ENCODE measurements at places on chromosomes 12 and 14.
A peak's percentile ranks its signal among the peaks of the same experiment; 100 is the strongest.

- no peaks in the 10 kb centered on the region for H3K36me3 ChIP-seq
- H3K4me1 ChIP-seq: no peaks in the 10 kb centered on the region
- peaks cover 2% of the 10 kb centered on the region for H3K27me3 ChIP-seq
- no peak overlapping the region for H3K4me3 ChIP-seq
- DNase-seq: no peak
- H3K27ac ChIP-seq: no peak overlapping the region
These were observed 233.3 kb upstream of the FOXN3 start for GRCh38 chr14:89650077-89650978.

DNA sequence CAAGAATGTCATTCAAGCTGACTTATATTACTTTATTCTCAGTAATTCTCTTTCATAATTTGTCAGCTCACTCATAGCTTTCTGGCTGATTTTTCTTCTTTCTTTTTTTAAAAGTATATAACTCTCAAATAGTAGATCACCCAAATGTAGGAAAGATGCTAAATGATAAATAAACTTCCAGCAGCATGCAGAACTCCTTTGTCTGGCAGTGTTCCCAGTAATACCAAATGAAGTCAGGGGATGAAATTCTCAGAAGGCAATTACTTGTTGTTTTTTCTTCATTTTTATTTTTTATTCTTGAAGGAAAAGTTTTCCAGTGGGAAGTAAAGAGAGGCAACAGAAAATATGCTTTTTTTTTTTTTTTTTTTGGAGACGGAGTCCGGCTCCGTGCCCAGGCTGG is 133.3 kb upstream of the SLCO1C1 start:
- H3K36me3 ChIP-seq: no peaks in the 10 kb centered on the region
- no peaks in the 10 kb centered on the region for H3K27me3 ChIP-seq
- H3K4me3 ChIP-seq: no peak overlapping the region
- DNase-seq: no peak
- no peaks in the 10 kb centered on the region for H3K4me1 ChIP-seq
- H3K27ac ChIP-seq: no peak overlapping the region

DNA sequence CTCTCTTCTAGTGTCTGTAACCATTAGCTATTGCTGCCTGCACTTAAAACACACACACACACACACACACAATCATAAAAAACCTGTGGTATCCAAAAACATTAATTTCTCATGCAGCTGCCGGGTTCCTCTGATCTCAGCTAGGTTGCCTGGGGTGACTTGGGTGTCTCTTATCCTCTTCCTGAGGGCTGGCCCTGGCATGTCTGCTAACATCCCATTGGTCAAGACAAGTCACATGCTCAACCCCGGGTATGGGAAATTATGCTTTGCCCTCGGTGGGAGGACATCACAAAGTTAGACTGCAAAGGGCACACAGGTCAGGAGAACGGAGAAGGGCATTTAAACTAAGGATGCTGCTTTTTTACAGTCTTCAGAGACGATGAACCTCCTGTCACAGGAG is 55.7 kb downstream of the TRPV4 start:
- H3K36me3 ChIP-seq: peaks cover 7% of the 10 kb centered on the region
- H3K27ac ChIP-seq: peak overlapping the region; percentile 81
- H3K4me1 ChIP-seq: peaks cover 7% of the 10 kb centered on the region

DNA sequence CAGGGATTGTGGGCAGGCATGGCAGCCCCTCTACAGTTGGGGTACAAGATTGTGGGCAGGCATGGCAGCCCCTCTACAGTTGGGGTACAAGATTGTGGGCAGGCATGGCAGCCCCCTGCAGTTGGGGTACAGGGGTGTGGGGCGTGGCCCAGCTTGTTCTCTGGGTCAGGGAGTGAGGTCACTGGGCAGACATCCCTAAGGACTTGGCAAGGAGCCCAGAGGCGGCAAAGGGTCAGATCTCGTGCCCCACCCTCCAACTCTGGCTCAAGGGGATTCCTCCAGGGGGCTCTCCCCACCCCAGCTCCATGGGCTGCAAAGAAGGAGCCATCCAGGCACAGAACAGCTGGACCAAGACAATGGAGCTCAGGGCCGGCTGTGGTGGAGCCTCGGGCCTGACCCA is 25.8 kb upstream of the NUDT14 start:
- H3K4me3 ChIP-seq: no peak overlapping the region
- no peak for DNase-seq
- H3K27ac ChIP-seq: no peak overlapping the region
- peaks cover 4% of the 10 kb centered on the region for H3K36me3 ChIP-seq
- H3K4me1 ChIP-seq: peaks cover 5% of the 10 kb centered on the region
- peaks cover 4% of the 10 kb centered on the region for H3K27me3 ChIP-seq

DNA sequence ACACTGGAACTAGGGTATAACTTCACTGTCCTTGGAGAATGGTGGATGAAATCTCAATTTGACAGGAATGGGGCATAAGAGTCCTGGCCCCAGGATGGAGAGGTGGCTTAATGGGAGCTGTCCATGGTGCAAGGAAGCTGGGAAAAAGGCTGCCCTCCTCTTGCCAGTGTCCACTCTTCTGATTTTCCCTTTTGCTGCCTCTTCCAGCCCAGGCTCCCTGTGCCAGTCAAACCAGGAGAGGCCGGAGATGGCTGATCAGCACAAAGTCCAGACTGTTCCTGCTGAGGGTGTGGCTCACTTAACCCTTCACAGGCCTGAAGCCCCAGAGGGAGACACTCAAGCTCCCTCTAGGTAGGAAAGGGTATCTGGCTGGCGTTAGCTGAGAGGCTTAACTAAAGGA is at the start of gene MYO1A:
MYO1A (minus strand) TSS at position 240 of the 400 bp plus-strand sequence. CDS start 1,806 bp downstream, outside the sequence.
- peaks cover 3% of the 10 kb centered on the region for H3K36me3 ChIP-seq
- H3K4me3 ChIP-seq: no peak within 1 kb of the TSS
- peaks cover 15% of the 10 kb centered on the region for H3K4me1 ChIP-seq
- H3K27ac ChIP-seq: no peak within 1 kb of the TSS
- peaks cover 5% of the 10 kb centered on the region for H3K27me3 ChIP-seq

DNA sequence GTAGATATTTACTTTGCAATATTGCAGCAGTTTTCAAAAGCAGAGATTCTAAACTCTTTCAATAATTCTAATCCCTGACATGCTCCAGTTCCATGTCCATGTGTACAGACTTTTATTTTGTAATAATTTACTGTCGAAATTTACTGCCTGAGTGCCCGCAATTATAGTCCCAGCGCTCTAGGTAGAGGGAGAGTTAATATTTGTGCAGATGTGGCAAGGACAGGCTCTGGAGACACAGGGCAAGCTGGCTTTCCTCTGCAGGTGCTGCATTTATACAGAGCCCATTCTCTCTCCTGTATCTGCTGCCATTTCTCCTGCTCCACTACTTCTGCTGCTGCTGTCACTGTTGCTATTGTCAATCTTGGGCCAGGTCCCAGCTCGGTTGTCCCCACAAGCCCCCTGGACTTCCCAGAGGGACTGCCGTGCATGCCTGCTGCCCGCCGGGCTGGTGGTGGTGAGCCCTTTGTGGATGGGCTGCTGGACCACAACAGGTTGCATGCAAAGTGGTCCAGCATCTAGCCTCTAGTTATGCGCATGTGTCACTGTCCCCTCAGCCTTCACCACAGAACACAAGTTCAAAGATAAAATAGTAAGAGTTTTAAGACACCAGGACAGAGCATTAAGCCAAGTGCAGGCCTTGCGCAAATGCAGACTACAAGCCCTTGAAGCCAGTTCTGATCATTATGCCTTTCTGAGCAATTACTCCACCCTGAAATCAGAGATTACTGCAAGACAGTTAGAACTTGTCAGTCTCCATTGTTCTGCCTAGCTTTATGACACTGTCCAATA is 40.8 kb upstream of the CSRP2 start:
- no peaks in the 10 kb centered on the region for H3K36me3 ChIP-seq
- no peak for DNase-seq
- H3K4me3 ChIP-seq: no peak overlapping the region
- peaks cover 20% of the 10 kb centered on the region for H3K4me1 ChIP-seq
- H3K27me3 ChIP-seq: peaks cover 1% of the 10 kb centered on the region
- no peak overlapping the region for H3K27ac ChIP-seq

DNA sequence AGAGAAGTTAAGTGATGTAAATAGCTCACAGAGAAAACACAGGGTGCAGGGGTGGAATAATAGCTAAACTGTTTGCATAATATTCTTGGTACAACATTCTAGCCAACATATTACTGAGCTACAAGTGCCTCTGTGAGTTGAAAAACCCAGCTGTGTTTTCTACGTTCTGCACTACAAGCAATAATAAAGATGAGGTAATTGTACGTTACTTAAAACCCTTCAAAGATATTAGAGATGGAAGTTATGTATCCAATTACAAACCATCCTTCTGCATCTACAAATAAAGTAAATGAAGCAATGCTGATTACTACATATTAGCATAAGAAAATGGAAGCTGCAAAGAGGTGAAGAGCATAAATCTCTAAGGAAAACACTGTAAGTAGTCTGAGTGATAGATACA is 271.4 kb downstream of the SSPN start:
- H3K27ac ChIP-seq: no peak overlapping the region
- no peak overlapping the region for H3K4me3 ChIP-seq
- DNase-seq: no peak
- peaks cover 3% of the 10 kb centered on the region for H3K27me3 ChIP-seq
- H3K36me3 ChIP-seq: no peaks in the 10 kb centered on the region
- H3K4me1 ChIP-seq: no peaks in the 10 kb centered on the region

GRCh38 chr14:61695695-61696527 is 598 bp downstream of the HIF1A start:
- peak overlapping the region; percentile 93 for H3K27ac ChIP-seq
- peaks cover 8% of the 10 kb centered on the region for H3K36me3 ChIP-seq
- H3K4me1 ChIP-seq: peaks cover 50% of the 10 kb centered on the region
- peaks cover 5% of the 10 kb centered on the region for H3K27me3 ChIP-seq

- H3K36me3 ChIP-seq: no peaks in the 10 kb centered on the region
- no peak overlapping the region for H3K27ac ChIP-seq
- peaks cover 21% of the 10 kb centered on the region for H3K4me1 ChIP-seq
- H3K4me3 ChIP-seq: no peak overlapping the region
- no peak for DNase-seq
These were observed 2.0 kb upstream of the MDM1 start for GRCh38 chr12:68334132-68334531.

GRCh38 chr14:62002642-62003041 is 240.4 kb downstream of the SNAPC1 start:
- DNase-seq: no peak
- no peak overlapping the region for H3K4me3 ChIP-seq
- H3K36me3 ChIP-seq: peaks cover 6% of the 10 kb centered on the region
- peak overlapping the region; percentile 49 for H3K27ac ChIP-seq

GRCh38 chr12:47124451-47124850 is 44.7 kb upstream of the AMIGO2 start:
- H3K4me3 ChIP-seq: no peak overlapping the region
- H3K36me3 ChIP-seq: no peaks in the 10 kb centered on the region
- DNase-seq: no peak
- no peaks in the 10 kb centered on the region for H3K27me3 ChIP-seq
- no peak overlapping the region for H3K27ac ChIP-seq

DNA sequence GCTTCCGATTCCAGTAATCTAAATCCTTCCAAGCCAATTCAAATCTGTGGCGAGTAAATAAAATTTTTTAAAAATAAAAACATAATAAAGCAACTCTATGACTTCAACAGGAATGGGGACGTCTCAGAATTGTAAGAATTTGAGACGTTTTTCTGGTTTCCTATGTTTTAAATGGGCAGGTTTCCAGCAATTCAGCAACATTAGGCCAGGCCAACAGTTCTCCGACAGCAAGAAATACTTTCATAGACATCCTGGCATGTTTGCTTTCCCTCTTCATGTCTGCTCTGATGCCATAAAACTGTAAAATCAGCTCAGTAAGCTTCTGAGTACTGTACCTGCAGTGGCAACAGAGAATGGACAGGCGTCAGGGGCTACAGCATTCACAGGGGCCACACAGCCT is 35.8 kb upstream of the DICER1 start:
- H3K4me1 ChIP-seq: no peaks in the 10 kb centered on the region
- H3K4me3 ChIP-seq: no peak overlapping the region
- DNase-seq: no peak
- peaks cover 7% of the 10 kb centered on the region for H3K27me3 ChIP-seq

GRCh38 chr14:52961060-52961639 is 10.3 kb upstream of the FERMT2 start:
- H3K27ac ChIP-seq: no peak overlapping the region
- peak; percentile 21 for DNase-seq
- no peaks in the 10 kb centered on the region for H3K36me3 ChIP-seq
- H3K27me3 ChIP-seq: no peaks in the 10 kb centered on the region
- H3K4me3 ChIP-seq: no peak overlapping the region
- H3K4me1 ChIP-seq: peaks cover 12% of the 10 kb centered on the region
